A673 (cell line): ENCODE measurements at places on chromosomes 5 and 9.

DNA sequence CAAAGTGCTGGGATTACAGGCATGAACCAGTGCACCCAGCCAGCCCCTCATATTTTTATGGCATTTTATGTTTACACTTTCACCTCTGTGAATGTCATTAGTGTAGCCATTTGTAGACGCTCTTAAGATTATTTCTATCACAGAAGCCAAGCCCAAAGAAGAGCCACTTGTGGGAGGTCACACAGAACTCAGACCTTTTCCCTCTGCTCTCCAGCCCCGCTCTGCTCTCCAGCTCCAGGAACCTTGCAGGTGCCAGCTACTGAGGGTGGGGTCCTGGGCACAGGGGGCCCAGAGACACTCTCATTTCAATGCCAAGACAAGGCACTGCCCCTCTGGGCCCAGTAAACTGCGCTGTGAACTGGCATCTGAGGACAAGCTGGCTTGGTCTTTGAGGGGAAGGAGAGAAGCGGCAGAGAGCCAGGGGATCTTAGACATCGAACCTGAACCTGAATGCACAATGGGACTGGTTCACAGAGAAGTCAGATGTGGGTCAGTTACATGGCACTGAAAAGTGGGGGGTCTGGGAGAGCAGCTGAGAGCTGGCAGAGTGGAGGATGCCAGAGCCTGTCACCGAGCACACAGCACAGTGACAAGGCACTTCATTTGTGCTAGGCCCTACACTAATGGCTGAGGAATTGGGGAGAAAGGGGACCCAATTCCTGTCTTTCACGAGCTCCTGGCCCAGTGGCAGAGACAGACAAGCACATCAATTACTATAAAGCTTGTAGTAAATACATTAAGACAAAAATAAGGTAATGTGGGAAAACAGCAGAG, 16.7 kb downstream of the ANXA6 start:
- no peak overlapping the region for H3K27ac ChIP-seq
- H3K4me3 ChIP-seq: no peak overlapping the region
- H3K36me3 ChIP-seq: peaks cover 39% of the 10 kb centered on the region
- no peak for DNase-seq
- H3K4me1 ChIP-seq: no peaks in the 10 kb centered on the region
- H3K27me3 ChIP-seq: no peaks in the 10 kb centered on the region

DNA sequence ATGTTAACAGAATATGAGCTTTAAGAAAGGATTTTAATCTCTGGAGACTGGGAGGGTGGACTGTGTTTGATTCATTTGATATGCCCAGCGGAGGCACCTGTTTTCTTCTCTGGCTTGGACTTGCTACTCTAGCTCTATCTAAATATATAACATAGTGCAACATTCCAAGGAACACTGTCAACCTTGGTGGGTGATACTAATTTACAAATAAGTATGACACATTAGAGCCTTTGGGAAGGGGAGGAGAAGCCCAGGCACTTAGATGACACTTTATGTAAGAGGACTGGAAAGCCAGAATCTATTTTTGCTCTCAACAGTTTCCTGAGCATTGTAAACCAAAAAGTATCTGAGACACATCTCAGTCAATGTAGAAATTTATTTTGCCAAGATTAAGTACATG, 83.4 kb upstream of the SHISAL2B start:
- H3K27me3 ChIP-seq: peaks cover 23% of the 10 kb centered on the region
- DNase-seq: no peak
- no peak overlapping the region for H3K4me3 ChIP-seq
- no peaks in the 10 kb centered on the region for H3K4me1 ChIP-seq

- no peaks in the 10 kb centered on the region for H3K27me3 ChIP-seq
- DNase-seq: no peak
- H3K36me3 ChIP-seq: no peaks in the 10 kb centered on the region
- peaks cover 3% of the 10 kb centered on the region for H3K4me1 ChIP-seq
Measured at GRCh38 chr5:81607693-81608092, 143.2 kb downstream of the SSBP2 start.

- H3K4me1 ChIP-seq: no peaks in the 10 kb centered on the region
- H3K4me3 ChIP-seq: no peak overlapping the region
- no peaks in the 10 kb centered on the region for H3K36me3 ChIP-seq
- DNase-seq: no peak
- H3K27me3 ChIP-seq: peaks cover 30% of the 10 kb centered on the region
- no peak overlapping the region for H3K27ac ChIP-seq
Measured at GRCh38 chr5:74164725-74165235, 475.7 kb downstream of the ENC1 start.

DNA sequence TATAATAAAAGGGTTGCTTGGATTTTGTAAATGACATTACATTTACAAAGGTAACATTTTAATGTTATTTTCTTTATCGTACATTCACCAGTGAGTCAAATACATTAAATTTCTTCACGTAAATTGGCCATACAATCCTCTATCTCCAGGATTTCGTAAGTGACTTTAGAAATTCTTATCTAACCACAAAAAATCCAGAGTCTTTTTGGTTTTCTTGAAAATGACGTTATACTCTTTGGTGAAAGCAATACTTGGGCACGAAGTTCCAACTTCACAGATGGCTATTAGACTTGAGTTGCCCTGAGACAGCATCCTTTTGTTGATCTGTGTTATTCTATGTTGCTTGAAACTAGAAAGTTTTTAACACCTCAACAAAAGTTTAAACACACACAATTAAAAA, 87.4 kb upstream of the CDH10 start:
- H3K4me1 ChIP-seq: no peaks in the 10 kb centered on the region
- no peak for DNase-seq
- H3K36me3 ChIP-seq: no peaks in the 10 kb centered on the region
- H3K27ac ChIP-seq: no peak overlapping the region
- H3K4me3 ChIP-seq: no peak overlapping the region

- H3K4me1 ChIP-seq: no peaks in the 10 kb centered on the region
- no peak for DNase-seq
- H3K4me3 ChIP-seq: no peak overlapping the region
- H3K36me3 ChIP-seq: no peaks in the 10 kb centered on the region
- H3K27me3 ChIP-seq: no peaks in the 10 kb centered on the region
Measured at GRCh38 chr9:110334871-110335270, 2.8 kb downstream of the TXNDC8 start.

- H3K36me3 ChIP-seq: no peaks in the 10 kb centered on the region
- no peak overlapping the region for H3K4me3 ChIP-seq
- H3K27me3 ChIP-seq: no peaks in the 10 kb centered on the region
Measured at GRCh38 chr9:27383524-27383923, 86.6 kb upstream of the EQTN start.

GRCh38 chr5:102755686-102756371, 724 bp downstream of the PAM start:
- H3K4me3 ChIP-seq: peak overlapping the region; percentile 68
- H3K36me3 ChIP-seq: no peaks in the 10 kb centered on the region
- H3K4me1 ChIP-seq: peaks cover 40% of the 10 kb centered on the region
- peak; percentile 88 for DNase-seq
- peak overlapping the region; percentile 86 for H3K27ac ChIP-seq

DNA sequence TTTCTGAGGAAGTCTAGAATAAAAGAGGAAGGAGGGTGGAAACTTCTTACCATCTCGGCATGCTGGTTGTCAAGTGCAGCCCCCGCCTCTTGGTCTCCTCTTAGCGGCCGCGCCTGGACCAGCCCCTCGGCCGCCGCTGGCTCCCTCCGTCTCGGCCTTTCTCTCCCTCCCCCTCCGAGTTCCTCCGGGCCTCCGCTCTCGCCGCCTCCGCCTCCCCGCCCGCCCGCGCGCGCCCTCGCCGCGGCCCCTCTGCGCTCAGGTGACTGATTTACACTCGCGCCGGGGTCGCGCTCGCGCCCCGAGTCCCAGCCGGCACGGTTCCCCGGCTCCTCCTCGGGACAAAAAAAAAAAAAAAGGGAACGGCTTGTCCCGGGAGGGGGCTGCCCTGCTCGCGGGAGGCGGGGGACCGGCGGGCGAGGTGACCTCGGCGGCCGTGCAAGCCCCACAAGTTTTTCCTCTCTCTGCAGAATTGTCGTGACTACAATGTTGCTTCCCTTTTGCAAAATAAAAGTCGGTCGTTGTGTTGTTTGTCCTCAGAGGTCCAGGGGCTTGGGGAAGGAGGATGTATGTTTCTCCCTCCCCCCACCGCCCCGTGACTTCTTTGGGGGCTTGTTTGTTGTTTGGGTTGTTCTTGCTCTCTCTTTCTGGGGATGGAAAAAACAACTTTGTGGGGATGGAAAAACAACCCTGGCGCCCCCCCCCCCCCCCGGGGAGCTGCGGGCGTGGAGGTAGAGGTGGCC, at the start of gene BNC2:
BNC2 (minus strand) TSS at position 75 of the 740 bp plus-strand sequence; CDS start at position 53, 22 bp downstream.
- H3K36me3 ChIP-seq: no peaks in the 10 kb centered on the region
- peaks cover 25% of the 10 kb centered on the region for H3K27me3 ChIP-seq
- no peak within 1 kb of the TSS for H3K27ac ChIP-seq
- peak; percentile 7 for DNase-seq

GRCh38 chr9:133778336-133779013, 40.3 kb upstream of the SARDH start:
- H3K36me3 ChIP-seq: peaks cover 6% of the 10 kb centered on the region
- H3K27me3 ChIP-seq: no peaks in the 10 kb centered on the region
- H3K4me1 ChIP-seq: no peaks in the 10 kb centered on the region
- DNase-seq: no peak
- no peak overlapping the region for H3K27ac ChIP-seq

DNA sequence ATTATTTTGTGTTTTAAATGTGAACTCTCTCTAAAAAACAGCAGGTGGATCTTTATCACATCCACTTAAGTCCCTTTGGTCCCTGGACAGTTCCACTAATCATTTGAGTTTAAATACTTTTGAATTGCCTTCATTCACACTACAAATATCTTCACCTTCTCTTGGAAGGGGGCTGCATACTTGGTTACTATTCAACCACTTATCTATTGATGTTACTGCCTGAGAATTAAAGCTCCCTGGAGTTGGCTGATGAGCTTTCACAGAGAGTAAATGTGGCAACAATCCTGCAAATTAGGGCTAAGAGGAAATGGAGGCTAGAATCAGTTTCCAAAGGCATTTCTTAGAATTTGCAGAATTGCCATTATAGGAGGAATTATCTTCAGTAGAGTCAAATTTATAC, 180.4 kb downstream of the ST8SIA4 start:
- no peaks in the 10 kb centered on the region for H3K36me3 ChIP-seq
- no peaks in the 10 kb centered on the region for H3K4me1 ChIP-seq
- DNase-seq: no peak
- no peaks in the 10 kb centered on the region for H3K27me3 ChIP-seq
- H3K4me3 ChIP-seq: no peak overlapping the region
- H3K27ac ChIP-seq: no peak overlapping the region

DNA sequence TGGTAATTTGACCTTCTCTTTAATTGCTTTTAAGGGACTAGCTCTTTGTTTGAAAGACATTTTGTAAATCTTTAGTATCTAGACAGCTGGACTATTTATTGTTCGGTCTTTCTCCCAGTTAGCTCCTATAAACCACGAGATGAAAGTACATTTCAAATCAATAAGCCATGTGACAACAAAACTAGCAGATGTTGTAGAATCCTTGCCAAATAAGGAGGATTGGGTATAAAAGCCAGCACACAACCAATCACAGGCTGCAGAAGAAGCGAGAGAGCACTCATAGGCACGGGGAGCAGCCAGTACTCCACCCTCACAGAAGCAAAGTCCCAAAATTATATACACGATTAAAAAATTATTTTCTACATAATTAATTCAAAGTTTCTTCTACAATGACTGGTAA, 8.1 kb upstream of the OMD start:
- no peaks in the 10 kb centered on the region for H3K4me1 ChIP-seq
- H3K36me3 ChIP-seq: no peaks in the 10 kb centered on the region
- DNase-seq: no peak
- no peak overlapping the region for H3K4me3 ChIP-seq
- H3K27me3 ChIP-seq: no peaks in the 10 kb centered on the region
- H3K27ac ChIP-seq: no peak overlapping the region

- no peaks in the 10 kb centered on the region for H3K36me3 ChIP-seq
- DNase-seq: no peak
- no peak overlapping the region for H3K27ac ChIP-seq
- no peak overlapping the region for H3K4me3 ChIP-seq
Measured at GRCh38 chr5:62059960-62060359, 246.0 kb upstream of the KIF2A start.

DNA sequence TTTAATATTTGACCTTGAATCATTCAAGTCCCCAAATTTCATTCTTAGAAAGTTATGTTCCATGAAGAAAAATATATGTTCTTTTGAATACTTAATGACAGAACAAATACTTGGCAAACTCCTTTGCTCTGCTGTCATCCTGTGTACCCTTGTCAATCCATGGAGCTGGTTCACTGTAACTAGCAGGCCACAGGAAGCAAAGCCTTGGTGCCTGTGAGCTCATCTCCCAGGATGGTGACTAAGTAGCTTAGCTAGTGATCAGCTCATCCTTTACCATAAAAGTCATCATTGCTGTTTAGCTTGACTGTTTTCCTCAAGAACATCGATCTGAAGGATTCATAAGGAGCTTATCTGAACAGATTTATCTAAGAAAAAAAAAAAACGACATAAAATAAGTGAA, 65.4 kb downstream of the WDR41 start:
- H3K36me3 ChIP-seq: no peaks in the 10 kb centered on the region
- H3K4me3 ChIP-seq: no peak overlapping the region
- H3K27me3 ChIP-seq: no peaks in the 10 kb centered on the region
- no peaks in the 10 kb centered on the region for H3K4me1 ChIP-seq

DNA sequence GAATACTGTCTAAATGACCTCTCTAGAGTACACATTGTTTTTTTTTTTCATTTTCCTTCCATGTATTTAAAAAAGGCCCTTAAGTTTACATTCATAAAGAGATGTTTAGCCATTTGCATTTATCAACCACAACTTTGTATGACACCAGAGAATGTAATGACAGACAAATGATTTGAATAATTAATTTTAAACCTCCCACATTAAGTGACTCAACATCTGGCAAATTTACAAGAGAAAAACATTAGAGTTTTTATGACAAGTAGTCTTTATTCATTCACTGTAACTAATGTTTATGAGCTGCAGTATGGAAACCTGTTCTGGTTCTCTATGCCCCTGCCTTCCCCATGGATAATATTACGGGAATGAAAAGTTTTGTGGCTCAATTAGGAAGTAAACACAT, 1093.8 kb upstream of the CDH9 start:
- H3K27ac ChIP-seq: no peak overlapping the region
- no peaks in the 10 kb centered on the region for H3K27me3 ChIP-seq
- H3K4me1 ChIP-seq: no peaks in the 10 kb centered on the region
- no peak overlapping the region for H3K4me3 ChIP-seq
- DNase-seq: peak; percentile 0

DNA sequence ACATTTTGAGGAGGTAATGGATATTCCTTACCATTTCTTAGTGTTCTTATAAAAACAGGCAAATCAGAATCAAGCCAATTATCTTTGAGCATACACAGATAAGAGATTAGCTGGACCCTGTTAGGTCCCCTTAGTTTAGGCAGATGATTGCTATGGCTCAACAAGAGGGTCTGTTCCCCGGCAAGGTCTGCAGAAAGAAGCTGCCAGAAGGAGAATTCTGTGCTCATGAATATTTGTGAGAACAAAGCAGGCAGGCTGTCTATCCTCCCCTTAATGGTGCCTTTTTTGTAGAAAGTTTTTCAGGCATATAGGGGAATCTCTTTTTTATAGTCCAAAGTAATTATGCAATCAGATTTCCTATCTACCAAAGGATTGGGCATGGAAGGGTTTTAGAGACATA, 27.5 kb downstream of the CAVIN4 start:
- peaks cover 7% of the 10 kb centered on the region for H3K27me3 ChIP-seq
- no peak overlapping the region for H3K27ac ChIP-seq
- no peaks in the 10 kb centered on the region for H3K4me1 ChIP-seq
- no peaks in the 10 kb centered on the region for H3K36me3 ChIP-seq
